ENCODE measurements at places on chromosomes 1 and 21. TPM values are rescaled to one million over a fixed set of nuclear protein-coding genes. Genes with fewer than 3 reads are reported as not detected.

DNA sequence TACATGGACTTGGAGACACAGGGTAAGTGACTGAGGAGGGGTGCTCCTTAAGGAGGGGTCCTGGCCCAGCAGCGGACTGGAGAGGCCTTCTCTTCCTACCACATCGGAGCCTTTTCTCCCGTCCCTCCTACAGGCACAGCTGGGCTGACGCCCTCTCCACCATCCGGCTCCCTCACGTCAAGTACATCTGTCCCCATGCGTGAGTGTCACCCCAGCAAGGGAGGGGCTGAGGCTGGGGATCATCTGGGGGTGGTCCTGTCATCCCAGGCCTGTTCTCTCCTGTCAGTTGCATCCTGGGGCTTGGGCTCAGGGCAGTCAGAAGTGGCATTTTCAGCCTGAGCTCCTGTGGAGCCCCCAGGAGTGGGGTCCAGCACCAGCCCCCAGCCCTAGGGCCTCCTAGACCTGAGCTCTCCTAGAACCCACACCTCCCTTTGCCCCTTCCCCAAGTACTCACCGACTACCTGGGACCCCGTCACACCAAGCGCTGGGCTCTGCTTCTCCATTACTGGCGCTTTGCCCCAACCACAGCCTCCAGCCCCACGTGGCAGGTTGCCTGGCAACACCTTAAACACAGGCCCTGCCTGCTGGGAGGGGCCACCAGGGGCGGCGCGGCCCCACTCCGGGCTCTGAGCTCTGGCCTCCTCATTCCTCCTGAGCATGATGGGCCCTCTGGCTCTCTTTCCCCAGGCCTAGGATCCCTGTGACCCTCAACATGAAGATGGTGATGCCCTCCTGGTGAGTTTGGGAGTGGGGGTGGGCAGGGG is 2.3 kb downstream of the LYPLA2 start:
- peak; percentile 90 for DNase-seq

INAVA gene
- total RNA-seq = 21.0 TPM

GRCh38 chr21:34279883-34280282 is 83.9 kb upstream of the KCNE2 start:
- no peak for DNase-seq

- no peak for DNase-seq
These were observed 5.3 kb downstream of the ATP2B4 start for GRCh38 chr1:203631946-203632345.

Data from upper lobe of left lung (tissue), 6 donors.